ENCODE measurements at places on chromosomes 12 and 14. TPM values are rescaled to one million over a fixed set of nuclear protein-coding genes. Genes with fewer than 3 reads are reported as not detected.

DNA sequence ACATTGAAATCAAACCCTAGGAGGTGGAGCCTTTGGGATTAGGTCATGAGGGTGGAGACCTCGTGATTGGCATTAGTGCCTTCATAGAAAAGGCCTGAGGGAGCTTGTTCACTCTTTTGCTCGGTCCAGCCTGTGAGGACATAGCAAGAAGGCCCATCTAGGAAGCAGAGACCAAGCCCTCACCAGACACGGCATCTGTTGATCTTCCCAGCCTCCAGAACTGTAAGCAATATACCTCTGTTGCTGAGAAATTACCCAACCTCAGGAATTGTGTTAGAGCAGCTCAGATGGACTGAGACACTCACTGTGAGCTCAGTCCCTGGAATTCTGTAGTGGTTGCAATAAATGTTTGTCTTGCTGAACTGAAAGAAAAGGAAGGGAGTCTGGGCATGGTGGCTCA lies 116.2 kb upstream of the MAP1LC3B2 start:
- no peak for DNase-seq

Gene SMCO2
- total RNA-seq, result not detected

Gene RDH12
- not detected for total RNA-seq

DNA sequence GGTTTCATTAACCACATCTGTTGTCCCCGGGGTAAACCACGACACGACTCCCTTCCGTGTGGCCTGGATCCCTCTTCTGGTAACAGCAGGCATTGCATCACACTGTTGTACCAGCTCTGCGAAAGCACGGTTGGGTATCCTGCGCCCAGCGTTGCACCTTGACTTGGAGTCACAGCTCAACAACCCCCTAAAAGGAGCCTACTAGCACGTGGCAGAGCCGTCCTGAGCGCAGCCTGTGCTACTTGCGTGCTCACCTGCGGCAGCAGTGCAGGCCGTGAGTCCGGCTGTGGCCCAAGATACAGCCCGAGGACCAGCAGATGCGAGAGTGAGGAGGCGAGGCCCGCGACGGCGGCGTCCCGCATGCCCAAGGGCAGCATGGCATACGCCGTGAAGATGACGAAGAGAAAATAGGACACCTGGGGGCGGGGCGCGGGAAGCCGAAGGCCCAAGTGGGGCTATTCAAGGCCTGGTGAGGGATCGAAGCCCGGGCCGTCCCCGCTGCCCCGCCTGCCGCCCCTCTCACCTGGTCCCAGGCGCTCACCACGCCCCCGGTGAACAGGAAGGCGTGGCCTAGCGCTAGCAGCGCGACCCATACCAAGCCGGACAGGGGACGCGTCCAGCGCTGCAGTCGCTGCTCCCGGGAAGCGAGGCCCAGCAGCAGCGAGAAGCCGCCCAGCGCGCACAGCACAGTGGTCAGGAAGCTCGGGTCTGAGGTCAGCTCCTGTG lies 2.4 kb downstream of the ADCY4 start:
- DNase-seq, result peak; percentile 81

- DNase-seq, result no peak
Measured at GRCh38 chr12:48199774-48200221, 3.3 kb downstream of the OR10AD1 start.

Gene DLK1
- 0.63 TPM for total RNA-seq

Gene BEST3
- total RNA-seq, result not detected

Gene AKAP6
- total RNA-seq, result 1.7 TPM

- no peak for DNase-seq
Measured at GRCh38 chr12:2138871-2139308, 86.1 kb downstream of the CACNA1C start.

Gene RASSF8
- total RNA-seq, result 0.58 TPM

Gene C12orf60
- 2.4 TPM for total RNA-seq

DNA sequence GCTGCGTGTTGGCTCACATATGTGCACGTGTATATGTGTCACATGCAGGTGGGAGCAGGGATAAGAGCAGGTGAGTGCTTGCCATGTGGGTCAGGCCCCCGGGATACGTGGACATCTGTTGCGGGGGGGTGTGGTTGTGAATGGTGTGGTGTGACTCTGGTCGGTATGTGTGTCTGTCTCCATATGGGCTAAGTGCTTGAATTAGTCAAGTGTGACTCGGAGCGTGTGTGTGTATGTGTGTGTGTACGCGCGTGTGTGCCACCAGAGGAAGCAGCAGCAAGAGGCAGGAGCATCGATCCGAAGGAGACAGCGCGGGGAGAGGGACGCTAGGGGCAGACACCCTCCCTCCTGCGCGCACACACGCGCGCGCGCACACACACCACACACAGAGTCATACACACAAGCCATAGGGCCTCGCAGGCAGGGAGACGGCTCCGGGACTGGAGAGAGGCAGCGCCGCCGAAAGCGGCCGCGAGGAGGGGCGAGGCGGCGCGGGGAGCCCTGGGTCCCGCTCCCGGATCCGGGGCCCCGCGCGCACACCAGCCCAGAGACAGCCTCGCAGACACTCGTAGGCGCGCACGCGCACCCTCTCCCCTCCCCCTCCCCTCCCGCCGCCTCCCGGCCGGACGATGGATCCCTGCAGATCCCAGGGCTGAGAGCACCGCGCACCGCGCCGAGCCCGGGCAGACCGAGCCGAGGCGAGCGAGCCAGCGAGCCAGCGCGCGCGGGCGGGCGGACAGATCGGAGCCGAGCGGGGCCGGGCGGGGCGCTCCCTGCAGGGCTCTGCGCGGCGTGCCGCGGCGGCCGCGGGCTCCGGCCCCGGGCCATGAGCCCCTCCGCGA lies at the start of gene ASIC1:
TSS of gene ASIC1 (plus strand) at position 597 of the 842 bp plus-strand sequence. CDS start 1,171 bp downstream, outside the sequence.
- DNase-seq, result peak; percentile 44

- no peak for DNase-seq
Measured at GRCh38 chr12:107184359-107184930, 91.1 kb upstream of the CRY1 start.

Gene ESR2
- total RNA-seq, result 4.4 TPM

DNA sequence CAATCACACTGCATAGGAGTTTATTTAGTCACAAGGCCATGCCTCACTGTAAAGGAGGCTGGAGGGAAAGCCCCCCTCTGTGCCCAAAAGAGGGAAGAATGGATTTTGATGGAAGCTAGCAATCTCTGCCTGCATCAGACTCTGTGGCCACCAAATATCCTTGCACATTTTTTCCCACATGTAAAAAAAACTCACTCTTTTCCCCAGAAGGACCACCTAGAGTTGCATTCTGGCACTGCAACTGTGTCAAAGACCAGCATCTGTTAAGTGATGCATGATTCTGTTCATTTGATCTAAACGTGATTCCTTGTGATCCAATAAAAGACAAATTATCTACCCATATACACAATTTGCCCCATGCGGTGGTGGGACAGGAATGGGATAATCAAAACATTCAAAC lies 8.0 kb downstream of the RHOJ start:
- DNase-seq, result no peak

- no peak for DNase-seq
Measured at GRCh38 chr12:71431991-71432390, 7.6 kb upstream of the LGR5 start.

DNA sequence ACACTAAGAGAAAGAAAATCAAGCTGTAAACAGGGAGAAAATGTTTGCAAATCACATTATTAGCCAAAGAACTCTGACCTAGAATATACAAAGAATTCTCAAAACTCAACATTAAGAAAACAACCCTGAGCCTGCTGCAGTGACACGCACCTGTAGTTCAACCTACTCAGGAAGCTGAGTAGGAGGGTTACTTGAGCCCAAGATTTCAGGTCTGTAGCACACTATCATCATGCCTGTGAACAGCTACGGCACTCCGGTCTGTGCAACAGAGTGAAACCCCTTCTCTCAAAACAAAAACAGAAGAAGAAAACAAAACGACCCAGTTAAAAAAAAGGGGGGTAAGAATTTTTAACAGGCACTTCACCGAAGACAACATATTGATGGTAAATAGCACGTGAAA lies 20.8 kb downstream of the SAV1 start:
- no peak for DNase-seq

- no peak for DNase-seq
Measured at GRCh38 chr12:124422570-124423523, 128.0 kb downstream of the RFLNA start.

Gene CD4
- 76.9 TPM for total RNA-seq

Gene COL2A1
- not detected for total RNA-seq

DNA sequence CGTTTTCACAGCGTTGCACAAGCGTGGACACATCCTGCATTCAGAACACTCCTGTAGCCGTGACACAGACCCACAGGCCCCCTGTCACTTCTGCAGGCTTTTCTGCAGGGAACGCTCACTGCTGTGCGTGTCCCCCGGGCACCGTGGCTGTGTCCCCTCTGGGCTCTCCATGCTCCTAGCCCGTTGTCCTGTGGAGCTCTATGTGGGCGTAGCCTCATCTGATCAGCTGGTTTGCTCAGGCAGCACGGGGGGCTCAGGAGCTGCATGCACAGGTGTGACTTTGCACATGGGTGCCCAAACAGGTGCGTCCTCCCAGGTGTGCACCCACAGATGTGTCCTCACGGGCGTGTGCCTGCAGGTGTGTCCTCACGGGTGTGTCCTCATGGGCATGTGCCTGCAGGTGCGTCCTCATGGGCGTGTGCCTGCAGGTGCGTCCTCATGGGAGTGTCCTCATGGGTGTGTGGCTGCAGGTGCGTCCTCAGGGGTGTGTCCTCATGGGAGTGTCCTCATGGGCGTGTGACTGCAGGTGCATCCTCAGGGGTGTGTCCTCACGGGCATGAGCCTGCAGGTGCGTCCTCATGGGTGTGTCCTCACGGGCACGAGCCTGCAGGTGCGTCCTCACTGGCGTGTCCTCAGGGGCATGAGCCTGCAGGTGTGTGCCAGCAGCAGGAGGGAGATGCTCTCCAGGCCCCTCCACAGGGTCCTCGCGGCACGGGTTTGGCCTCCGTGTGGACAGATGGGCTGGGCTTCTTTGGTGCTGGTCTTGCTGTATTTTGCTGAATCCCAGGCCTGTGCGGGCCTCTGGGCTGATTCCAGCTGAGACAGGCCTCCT lies 17.5 kb downstream of the MTA1 start:
- DNase-seq, result no peak

GRCh38 chr12:101941306-101942249 lies 64.2 kb downstream of the DRAM1 start:
- DNase-seq, result no peak

- peak; percentile 48 for DNase-seq
Measured at GRCh38 chr14:105019861-105020814, 745 bp downstream of the CDCA4 start.

GRCh38 chr12:4444031-4444430 lies 1.6 kb downstream of the FGF6 start:
- DNase-seq, result no peak

DNA sequence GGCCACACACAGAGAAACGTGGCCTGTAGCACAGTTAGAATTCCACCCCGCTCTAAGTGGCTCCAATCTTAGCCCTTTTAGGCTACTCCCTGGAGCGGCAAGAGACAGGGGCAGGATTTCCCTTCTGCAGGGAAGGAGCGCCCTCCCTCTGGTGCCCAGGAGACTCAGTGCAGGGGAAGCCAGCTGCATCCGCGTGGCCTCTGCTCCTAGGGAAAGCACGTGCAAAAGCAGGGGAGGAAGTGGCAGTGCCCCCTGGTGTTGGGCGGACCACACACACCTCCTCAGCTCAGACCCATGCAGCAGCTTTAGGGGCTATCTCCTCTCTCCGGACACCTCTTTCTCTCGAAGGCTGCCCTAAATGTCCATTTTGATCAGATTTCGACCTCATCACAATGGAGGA lies 50.0 kb downstream of the SPRING1 start:
- DNase-seq, result peak; percentile 7

GRCh38 chr14:30223966-30224365 lies 296.3 kb upstream of the PRKD1 start:
- DNase-seq, result no peak

Gene PAPLN
- total RNA-seq, result 0.08 TPM

GRCh38 chr12:110739488-110739887 lies 3.2 kb downstream of the PPP1CC start:
- DNase-seq, result no peak
